ENCODE measurements at places on chromosomes 4 and X.

DNA sequence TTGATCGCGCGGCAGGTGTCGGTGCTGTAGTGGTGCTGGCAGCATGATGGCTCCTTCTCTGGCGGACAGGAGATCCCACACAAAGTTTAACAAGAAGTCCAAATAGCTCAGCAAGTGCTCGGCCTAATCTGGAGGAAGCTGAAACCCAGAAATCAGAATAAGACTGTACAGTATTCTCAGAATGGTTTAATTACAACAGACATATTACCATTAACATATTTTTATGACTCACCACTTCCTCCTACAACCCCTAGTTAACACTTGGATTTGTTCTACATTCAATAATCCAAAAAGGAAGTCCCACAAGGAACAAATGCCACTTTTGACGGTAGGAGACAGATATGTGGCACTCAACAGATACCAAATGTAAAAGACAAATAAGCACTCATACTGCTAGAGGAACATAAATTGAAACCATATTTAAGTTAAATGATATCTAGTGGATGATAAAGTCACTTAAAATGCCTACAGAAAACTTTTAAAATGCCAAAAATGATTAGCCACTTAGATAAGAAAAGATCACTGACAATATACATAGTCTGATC, 91.2 kb downstream of the HUWE1 start:
- DNase-seq = no peak

DNA sequence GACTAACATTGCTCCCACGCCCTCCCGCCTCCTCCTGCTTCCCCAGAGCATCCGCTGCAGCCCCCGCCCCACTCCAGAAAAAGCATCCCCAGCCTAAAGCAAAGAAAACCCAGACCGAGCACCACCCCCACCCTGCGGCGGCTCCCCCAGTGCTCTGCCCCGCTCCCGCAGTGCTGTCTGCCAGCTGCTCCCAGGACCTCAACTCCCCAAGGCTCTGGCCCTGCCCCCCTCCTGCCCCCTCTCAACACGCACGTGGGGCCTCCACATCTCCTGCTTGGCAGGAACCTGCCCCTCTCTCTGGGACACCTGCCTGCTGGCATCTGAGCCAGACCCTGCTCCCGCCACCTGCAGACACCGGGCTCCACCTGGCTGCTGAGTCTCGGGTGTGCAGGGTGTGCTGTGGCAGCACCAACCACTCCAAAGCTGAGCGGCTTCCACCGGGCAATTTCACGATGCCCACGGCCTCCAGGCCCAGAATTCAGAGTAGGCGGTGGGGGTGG, 79.4 kb downstream of the FAM53A start:
- no peak for DNase-seq

DNA sequence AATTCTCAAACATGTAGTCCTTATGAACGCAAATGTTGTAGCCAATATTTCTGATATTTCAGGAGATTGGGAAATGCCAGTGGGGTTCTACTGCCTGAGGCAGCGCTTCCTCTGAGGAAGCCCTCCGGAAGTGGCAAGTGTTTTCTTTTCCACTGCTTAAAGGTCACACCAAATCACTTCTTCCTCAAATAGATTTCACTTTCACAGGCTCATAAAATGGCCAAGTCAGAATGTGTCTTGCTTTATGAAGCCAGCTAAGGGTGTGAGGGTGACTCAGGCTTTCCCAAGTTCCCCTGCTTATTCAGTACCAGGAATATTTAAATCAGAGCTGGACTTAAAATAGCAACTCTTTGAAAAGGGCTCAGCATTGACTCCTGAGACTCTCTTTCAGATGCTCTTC, 514.2 kb upstream of the DIPK2B start:
- DNase-seq = no peak

GRCh38 chrX:70293621-70294020, 3.7 kb downstream of the KIF4A start:
- no peak for DNase-seq

- DNase-seq = no peak
Measured at GRCh38 chrX:124827258-124827845, 481.0 kb downstream of the SH2D1A start.

DNA sequence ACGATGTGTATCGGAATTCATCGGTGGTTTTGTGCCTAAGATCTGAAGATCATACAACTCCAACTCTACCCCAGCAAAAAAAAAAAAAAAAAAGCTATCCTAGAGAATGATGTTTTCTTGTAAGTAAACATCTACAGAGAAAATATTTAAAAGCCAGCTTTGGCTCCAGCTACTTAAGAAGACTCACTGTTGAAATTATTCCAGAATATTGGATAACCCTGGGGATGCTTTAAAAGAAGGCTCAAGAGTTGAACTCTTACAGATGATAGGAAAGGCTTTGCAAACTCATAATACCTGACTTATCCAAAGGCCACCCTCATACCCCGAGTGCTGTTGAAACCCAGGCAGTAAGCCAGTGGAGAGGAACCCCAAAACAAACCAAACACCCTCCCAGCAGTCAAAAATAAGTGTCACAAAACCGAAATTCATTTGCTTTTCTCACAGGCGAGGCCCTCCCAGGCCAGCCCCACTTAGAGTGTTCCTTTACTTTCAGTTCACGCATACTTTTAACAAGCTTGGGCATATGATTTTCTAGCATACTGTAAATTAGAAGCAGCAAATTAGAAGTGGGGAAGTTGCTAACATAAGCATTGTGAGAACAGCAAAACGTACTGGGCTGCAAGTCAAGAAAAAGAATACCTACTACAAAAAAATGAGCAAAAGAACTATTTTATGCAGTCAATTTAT, 2.7 kb upstream of the AMELX start:
- DNase-seq = no peak

- DNase-seq = no peak
Measured at GRCh38 chr4:38757945-38758600, 24.7 kb downstream of the TLR10 start.

GRCh38 chrX:154458116-154458953, at the start of gene PLXNA3:
Gene PLXNA3, plus strand, starts transcription at chrX:154458281. Its CDS starts 1,903 bp downstream, at chrX:154460184.
- DNase-seq = no peak

GRCh38 chr4:172750910-172751309, 417.7 kb upstream of the GALNT7 start:
- DNase-seq = no peak

GRCh38 chrX:141989815-141990214, 86.1 kb downstream of the MAGEC1 start:
- no peak for DNase-seq

DNA sequence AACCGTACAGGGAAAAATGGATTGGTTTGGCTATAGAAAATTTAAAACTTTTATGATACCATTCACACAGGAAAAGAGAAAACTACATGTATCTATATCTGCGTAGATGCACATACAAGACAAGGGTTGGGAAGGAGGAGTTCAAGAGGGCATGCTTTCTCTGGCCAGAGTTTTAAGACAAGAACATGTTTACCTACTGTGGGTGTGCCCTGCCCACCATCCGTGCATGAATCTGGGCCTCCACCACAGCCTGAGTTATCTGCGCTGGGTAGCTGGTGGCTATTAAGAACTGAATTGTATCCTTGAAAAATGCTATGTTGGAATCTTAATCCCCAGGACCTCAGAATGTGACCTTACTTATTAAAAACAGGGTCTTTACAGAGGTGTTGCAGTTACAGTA, 151.6 kb downstream of the AASDH start:
- DNase-seq = no peak

DNA sequence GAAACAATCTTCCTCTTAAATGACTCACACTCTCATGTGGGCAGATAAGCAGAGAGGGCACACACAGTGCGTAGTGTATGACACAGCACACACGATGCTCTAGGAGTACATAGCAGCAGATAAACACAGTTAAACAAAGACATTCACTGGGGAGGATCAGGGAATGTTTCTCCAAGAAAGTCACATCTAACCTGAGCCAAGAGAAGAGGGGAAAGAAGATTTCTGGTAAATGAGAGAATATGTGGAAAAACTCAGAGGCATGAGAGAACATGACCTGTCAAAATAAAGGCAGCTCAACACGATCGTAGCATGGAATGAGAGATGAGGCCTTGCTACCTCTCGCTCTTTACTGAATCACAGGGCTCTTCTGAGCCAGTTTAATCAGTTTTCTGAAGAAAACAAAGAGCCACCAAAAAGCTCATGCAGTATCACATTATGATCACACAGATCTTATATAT, 251.0 kb downstream of the ANK2 start:
- no peak for DNase-seq

- DNase-seq = no peak
Measured at GRCh38 chr4:173414456-173414855, 15.5 kb upstream of the SCRG1 start.

DNA sequence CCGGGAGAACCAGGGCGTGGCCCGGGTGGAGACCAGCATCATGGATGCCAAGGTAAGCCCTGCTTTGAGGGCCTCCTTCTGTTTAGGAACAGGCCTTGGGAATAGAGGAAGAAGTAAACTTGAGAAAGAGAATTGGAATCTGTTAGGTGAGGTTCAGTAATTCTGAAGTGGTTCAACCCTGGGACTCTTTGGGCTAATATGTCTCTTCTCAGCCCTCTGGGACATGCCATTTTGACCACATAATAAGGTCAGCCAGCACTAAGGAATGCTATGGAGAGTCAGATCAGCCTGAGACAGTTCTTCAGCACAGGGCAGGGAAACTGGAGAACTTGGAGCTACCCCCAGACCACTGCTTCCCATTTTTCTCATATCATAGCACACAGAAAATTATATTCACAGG, 63.3 kb upstream of the PRPS1 start:
- DNase-seq = no peak

GRCh38 chrX:153588782-153589446, 10.0 kb downstream of the CCNQ start:
- no peak for DNase-seq

GRCh38 chrX:10615931-10616774, 4.2 kb downstream of the MID1 start:
- no peak for DNase-seq

- DNase-seq = no peak
Measured at GRCh38 chr4:120096508-120097297, 30.1 kb upstream of the MAD2L1 start.

DNA sequence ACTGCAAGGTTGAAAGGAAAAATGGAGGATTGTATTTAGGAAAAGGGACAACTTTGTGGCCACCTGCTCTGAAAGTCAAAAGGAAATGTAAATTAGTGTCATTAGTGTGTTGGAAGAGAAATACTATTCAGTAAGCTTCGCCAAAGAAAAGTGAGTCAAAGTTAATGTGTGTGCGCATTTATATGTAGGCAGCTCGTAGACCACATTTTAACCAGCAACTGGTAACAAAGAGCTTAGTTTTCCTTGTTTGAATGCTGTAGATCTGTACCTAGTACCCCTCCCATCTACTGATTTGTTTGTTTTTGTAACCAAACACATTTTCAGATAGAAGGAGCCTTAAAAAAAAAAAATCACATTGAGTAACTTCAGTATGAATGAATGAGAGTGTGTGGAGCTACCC, 69.3 kb downstream of the GPAT3 start:
- no peak for DNase-seq

DNA sequence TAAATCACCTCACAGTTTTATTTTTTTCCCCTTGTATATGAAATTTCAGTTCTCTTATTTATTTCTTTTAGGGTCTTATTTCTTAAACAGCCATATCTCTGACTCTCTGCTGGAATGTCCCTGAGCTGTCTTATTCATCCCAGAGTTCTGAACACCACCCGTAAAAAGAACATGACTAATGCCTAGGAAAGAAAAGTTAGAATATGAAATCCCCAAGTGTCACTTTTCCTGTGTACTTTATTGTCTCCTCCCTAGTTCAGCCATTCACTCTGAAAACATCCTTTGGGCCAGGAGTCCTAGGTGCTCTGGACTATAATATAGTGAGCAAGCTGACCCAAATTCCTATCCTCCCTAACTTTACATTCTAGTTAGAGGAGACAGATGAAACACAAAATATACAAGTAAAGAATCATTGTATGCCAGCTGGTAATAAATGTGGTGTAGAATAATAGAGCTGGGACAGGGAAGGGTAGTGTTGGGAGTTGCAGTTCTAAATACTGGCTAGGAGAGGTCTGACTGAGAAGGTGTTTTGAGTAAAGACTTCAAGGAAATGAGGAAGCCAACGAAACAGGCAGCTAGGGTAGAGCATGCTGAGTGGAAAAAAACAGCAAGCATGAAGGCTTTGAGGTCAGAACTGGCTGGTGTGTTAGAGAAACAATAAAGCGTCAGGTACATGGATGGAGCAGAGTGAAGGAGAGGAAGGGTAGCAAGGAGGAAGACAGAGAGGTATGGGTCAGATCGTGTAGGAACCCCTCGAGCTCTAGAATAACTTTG, 40.6 kb upstream of the FTHL17 start:
- no peak for DNase-seq

DNA sequence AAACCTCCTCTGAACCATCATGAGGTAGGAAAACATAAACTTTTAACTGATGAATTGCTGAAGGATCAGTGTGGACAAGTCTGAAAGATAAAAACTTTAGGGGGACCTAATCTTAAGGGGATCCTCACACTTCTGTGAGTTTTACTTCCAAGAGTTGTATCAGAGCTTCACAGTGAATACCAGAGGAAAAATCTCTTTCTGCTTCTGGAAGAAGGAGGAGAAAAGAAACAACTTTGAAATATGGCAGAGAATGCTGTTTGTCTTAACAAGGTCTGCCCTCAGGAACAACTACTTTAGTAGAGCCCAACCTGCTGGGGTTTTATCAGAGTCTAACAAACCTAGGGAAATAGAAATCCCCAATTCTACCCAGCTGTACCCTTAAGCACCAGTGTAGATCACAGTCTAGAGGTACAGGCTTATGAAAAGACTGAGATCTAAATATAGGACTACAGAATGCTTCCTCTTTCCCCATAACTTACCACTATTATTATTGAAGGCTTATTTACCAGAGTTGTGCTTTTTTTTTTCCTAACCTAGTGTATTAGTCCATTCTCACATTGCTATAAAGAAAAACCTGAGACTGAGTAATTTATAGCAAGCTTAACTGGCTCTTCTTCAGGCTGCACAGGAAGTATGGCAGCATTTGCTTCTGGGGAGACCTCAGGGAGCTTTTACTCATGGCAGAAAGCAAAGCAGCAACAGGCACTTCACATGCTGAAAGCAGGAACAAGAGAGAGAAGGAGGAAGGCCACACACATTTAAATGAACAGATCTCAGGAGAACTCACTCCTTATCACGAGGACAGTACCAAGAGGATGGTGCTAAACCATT, 167.9 kb downstream of the CAMK2D start:
- DNase-seq = no peak

DNA sequence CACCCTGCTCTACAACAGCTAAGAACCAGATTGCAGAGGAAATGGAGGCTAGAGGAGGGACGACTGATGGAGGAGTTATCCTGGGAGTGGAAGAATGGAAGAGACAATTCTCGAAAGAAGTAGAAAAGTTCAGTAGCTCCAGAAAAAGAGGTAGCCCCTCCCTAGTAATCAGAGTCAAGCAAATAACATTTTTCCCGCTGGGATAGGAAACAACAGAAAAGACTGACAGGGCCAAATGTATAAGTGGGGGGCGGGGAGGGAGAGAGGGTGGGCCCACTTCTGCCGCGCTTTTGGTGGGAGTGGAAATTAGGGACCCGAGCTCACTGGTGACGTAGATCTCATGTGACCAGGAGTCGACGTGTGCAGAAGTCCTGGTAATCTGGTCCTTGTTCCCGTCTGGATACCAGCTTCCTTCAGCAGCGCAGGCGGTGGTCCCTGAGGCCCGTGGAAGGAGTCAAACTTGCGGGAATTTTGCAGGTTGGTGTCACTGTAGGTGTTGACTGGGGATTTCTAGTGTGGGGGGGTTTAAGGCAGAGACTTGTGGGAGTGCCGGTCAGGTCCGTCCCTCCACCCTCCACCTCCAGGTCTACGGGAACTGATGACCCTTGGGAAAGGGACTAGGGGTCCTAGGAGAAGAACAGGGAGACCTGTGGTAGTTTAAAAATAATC, at the start of gene TCEAL9:
Gene TCEAL9 (plus strand): TSS at position 377 of the 669 bp plus-strand sequence. CDS start 1,179 bp downstream, outside the sequence.
- no peak for DNase-seq

- no peak for DNase-seq
Measured at GRCh38 chr4:22707390-22707789, 14.7 kb downstream of the GBA3 start.
